ENCODE measurements at places on chromosomes 1 and 21.

DNA sequence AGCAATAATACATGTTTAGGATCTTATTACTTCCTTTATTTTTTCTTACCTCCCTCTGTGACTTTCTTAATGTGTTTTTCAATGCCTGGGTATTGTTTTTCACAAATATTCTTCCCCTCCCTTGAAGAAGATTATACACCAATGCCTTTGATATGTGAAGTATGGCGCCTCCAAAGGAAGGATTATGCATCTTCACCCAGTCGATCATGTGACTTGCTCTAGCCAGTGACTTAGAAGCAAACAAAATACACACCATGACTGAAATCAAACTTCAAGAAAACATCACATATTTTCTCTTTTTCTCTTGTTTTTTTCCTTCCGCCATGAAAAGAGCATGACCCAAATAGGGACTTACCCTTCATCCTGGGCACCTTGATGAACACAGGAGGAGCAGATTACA, 297.1 kb downstream of the NCAM2 start:
- no peaks in the 10 kb centered on the region for H3K4me1 ChIP-seq
- no peak overlapping the region for H3K4me3 ChIP-seq
- H3K27ac ChIP-seq, result no peak overlapping the region
- H3K27me3 ChIP-seq, result no peaks in the 10 kb centered on the region

DNA sequence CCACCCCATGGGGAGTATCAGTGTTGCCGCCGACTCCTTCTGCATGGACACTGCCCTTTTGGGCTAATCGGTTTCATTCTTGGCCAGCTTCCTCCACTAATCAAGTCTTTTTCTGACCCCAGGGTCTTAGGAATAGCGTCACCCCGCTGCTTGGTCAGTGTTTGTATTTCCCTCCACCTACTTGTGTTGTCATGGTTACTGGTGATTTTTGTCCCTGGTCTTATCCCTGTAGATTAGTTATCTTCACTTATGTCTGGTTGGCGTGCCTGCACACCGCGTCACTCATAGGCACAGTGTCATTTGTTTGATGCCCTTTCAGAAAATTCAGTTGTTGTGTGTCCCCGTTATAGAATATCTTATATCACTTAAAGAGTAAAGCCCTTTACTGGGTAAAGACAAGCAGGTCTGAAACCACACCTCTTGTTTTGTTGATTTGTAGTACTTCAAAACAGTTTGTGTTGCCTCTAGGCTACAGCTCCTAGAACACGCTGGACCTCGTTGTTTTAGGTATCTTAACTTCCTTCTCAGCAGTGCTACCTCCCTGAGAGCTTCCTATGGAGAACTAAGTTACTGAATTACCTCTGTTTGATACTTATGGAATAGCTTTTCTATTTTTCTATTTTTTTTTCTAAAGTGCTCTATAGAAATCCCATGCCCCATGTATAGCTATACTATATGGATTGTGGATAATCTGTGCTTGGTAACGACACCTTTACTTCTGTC, 868 bp downstream of the PPP1R12B start:
- H3K27me3 ChIP-seq, result no peaks in the 10 kb centered on the region
- H3K4me3 ChIP-seq, result peak overlapping the region; percentile 64
- DNase-seq, result no peak

DNA sequence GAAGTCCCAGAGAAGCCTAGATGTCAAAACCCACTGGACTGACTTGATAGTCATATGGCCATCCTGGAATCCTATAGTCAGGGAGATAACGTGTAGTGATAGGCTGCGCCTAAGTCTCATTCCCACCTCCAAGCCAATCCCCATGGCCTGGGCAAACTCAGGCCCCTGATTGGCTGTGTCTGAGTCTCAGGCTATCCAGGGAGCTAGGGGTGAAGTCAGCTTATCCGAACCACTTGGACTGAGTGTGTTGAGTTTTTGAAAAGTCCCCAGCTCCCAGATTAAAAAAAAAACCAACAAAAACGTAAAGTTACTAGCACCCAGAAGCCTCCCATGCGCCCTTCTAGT, 51.6 kb downstream of the PIK3CD start:
- no peak overlapping the region for H3K4me3 ChIP-seq
- DNase-seq, result no peak
- no peaks in the 10 kb centered on the region for H3K27me3 ChIP-seq
- no peak overlapping the region for H3K27ac ChIP-seq
- H3K36me3 ChIP-seq, result no peaks in the 10 kb centered on the region

GRCh38 chr1:236122176-236122575, 20.2 kb upstream of the GPR137B start:
- H3K27ac ChIP-seq, result no peak overlapping the region
- H3K27me3 ChIP-seq, result no peaks in the 10 kb centered on the region
- H3K36me3 ChIP-seq, result no peaks in the 10 kb centered on the region
- DNase-seq, result no peak

- peak overlapping the region; percentile 53 for H3K27ac ChIP-seq
- DNase-seq, result peak; percentile 89
- no peaks in the 10 kb centered on the region for H3K27me3 ChIP-seq
- H3K4me3 ChIP-seq, result no peak overlapping the region
- H3K36me3 ChIP-seq, result no peaks in the 10 kb centered on the region
These were observed 28.7 kb upstream of the CRNN start for GRCh38 chr1:152442765-152443164.

Measured in sigmoid colon (tissue), 7 donors.